BJ (cell line): ENCODE measurements at places on chromosomes 5 and 9. TPM values are rescaled to one million over a fixed set of nuclear protein-coding genes. Genes with fewer than 3 reads are reported as not detected.

- no peak for DNase-seq
These were observed 41.8 kb downstream of the UGCG start for GRCh38 chr9:111938427-111938800.

GRCh38 chr5:38556599-38557307 lies at the start of gene LIFR:
LIFR (minus strand) TSS chr5:38556646; CDS start chr5:38530647, 25,999 bp downstream.
- DNase-seq, result peak; percentile 13

GRCh38 chr9:123685489-123686083 lies 244.3 kb downstream of the DENND1A start:
- no peak for DNase-seq

- no peak for DNase-seq
These were observed 7.6 kb downstream of the RNU6ATAC start for GRCh38 chr9:134156564-134157377.

DNA sequence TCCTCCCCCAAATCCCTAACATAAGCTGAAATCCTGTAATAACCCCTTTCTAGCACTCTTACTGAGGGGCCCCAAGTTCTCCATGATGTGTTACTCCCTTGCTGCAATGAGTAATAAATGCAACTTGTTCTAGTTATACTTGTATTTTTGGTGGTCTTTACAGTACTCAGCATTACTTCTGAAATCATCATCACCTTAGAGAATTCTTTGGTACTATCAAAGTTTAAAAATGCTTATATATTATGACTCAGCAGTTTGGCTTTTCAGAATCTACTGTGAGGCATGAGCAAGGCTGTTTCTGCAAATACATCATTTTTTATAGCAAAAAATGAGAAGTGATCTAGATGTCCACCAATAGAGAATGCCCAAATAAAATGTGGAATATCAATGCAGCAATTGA lies 20.7 kb upstream of the ROPN1L start:
- DNase-seq, result no peak

DNA sequence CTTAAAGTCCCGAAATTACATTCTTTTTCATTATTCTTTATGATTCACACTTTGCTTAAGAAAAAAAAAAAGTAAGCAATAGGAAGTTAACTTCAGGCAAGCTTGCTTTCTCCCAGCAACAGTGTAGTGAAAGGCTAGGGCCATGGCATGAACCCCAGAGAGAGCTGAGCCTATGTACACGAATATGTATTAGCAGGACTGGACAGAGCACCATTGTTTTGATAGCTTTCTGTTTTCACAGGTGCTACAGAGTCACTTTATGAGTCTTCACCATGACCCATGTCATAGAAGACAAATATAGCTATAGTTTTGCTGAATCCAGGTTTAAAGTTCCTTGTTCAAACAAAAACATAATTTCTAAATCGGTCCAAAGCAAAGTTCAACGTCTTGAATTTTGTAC lies 199.2 kb downstream of the ADAMTSL1 start:
- no peak for DNase-seq

- no peak for DNase-seq
These were observed 51.2 kb upstream of the TESK1 start for GRCh38 chr9:35553670-35554543.

MAP1B gene
- polyA plus RNA-seq, result 27.1 and 30.9 TPM in 2 replicates
